ENCODE measurements at places on chromosomes 5 and 9. TPM values are rescaled to one million over a fixed set of nuclear protein-coding genes. Genes with fewer than 3 reads are reported as not detected.

GRCh38 chr5:157033071-157033583, 25.8 kb downstream of the HAVCR1 start:
- no peak for DNase-seq

DNA sequence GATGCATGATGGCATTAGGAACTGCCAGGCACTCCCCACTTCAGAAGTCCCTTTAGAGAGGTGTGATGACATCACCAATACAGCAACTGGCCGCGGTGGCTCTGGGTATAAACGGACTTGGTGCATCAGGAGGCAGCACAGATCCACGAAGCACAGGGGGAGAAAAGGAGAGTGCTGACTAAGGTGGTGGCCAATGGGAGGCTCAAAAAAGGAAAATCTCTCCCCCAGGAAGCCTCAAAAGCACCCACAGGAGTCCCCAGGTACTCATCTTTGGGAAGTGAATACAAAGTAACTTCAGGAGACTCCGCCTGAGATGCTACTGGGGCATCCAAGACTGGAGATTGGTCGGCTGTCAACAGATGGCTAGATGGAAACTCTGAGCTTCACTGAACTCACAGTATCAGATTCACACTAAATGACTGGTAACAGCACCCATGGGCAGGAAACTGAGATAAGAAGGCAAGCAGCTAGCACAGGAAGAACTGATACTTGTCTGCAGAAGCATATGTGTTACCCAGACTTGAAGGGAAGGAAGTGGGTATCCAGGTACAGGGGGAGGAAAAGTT, 7.6 kb downstream of the TTC39B start:
- DNase-seq, result no peak

DNA sequence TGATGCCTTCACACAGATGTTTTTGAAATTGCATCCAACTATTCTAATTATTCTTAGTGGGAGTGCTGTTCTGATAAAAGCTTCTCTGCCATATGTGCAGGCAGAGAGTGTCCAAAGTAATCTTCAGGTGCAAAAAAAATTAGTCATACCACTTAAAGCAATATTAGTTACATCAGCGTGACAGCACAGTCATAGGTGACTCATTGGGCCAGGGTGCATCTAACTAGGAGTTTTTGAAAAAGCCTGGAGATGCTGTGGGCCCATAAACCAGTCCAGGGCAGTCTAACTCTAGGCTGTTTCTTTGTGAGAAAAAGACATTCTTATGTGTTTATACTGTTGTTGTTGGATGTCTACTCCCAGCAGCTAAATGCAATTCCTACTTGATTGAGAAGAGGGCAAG, 33.0 kb upstream of the C6 start:
- DNase-seq, result no peak

- no peak for DNase-seq
These were observed 9.3 kb upstream of the MYOT start for GRCh38 chr5:137858223-137858916.

- DNase-seq, result no peak
These were observed 32.9 kb downstream of the STXBP1 start for GRCh38 chr9:127644943-127645342.

- DNase-seq, result no peak
These were observed 9.5 kb upstream of the PHF19 start for GRCh38 chr9:120886490-120886967.

- no peak for DNase-seq
These were observed 227.8 kb upstream of the CDH9 start for GRCh38 chr5:27266184-27266583.

DNA sequence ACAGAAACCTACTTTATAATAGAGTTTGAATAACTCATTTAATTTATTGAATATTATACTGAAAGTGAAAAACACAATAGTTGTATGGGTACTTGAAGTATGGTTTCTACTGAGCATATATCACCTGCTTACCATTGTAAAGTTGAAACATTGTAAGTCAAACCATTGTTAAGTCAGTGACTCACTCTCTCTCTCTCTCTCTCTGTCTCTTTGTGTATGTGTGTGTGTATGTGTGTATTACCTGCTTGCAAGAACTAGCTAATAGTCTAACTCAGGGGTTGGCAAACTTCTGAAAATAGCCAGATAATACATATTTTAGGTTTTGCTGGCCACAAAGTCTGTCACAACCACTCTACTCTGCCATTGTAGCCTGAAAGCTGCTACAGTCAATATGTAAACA, 564.3 kb upstream of the ZNF608 start:
- DNase-seq, result no peak

- no peak for DNase-seq
These were observed 639.0 kb upstream of the TYRP1 start for GRCh38 chr9:12054235-12054634.

DNA sequence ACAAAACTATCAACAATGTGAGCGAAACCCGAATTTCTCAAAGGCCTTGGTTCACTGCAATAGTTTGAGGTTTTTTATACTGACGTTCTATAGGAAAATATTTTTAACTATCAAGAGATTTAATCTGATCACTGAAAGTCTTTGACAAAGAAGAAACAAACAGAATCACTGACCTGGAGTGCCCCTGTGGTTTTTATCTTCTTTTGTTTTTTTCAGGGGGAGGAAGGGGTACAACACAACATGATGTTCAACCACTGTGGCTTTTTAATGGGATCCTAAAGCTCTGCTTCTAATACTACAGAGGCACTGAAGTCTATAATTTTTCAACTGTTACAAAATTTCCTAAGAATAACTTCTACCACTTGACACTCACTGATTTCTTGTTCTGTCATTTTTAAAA, 185.9 kb downstream of the AP3B1 start:
- DNase-seq, result no peak

DNA sequence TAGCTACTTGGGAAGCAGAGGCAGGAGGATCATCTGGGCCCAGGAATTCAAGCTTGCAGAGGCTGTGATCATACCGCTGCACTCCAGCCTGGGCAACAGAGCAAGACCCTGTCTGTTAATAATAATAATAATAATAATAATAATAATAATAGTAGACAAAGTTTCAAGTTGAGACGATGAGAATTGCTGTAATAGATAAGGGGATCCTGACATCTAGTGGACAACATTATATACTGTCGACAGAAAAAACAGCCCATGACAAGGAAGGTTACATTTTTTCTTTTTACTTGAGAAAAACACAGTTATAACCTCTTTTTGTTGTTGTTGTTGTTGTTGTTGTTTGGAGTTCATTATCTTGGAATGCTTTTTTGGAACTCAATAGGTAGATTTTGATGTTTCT, 35.3 kb downstream of the NDFIP1 start:
- no peak for DNase-seq

DNA sequence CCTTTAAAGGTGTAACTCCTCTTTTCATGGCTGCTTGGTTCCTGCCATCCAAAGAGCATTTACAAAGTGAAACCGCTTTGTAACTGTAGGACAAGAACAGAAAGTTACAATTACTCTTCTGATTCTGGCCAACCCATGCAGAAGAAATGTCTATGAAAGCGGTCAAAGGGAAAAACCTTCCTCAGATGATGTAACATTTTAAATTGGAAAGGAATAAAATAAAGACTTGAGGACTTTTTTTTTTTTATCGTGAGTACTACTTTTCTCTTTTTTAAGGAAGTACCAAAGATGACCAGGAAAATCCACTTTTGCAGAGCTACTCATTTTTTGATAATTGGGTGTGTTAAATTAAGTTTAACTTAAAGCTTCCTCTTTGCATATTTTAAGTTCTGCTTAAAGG, 13.0 kb upstream of the C9orf72 start:
- no peak for DNase-seq

- no peak for DNase-seq
These were observed 47.6 kb upstream of the ADCY2 start for GRCh38 chr5:7348168-7348854.

GRCh38 chr5:171891150-171891549, 105.5 kb downstream of the SMIM23 start:
- DNase-seq, result no peak

The IL9 gene
- polyA plus RNA-seq, result not detected

The DDX41 gene
- polyA plus RNA-seq, result 107 TPM

The HMMR gene
- 18.3 TPM for polyA plus RNA-seq

The STPG3 gene
- polyA plus RNA-seq, result 2.2 TPM

The NR6A1 gene
- polyA plus RNA-seq, result 1.00 TPM

The PCDHGA8 gene
- 0.58 TPM for polyA plus RNA-seq

The KIF20A gene
- polyA plus RNA-seq, result 49.9 TPM

The NMRK1 gene
- polyA plus RNA-seq, result 18.7 TPM

The PHF24 gene
- 0.18 TPM for polyA plus RNA-seq

All from renal cortex interstitium (tissue), 15 donors.